ENCODE measurements at places on chromosomes 12 and 14.
A peak's percentile ranks its signal among the peaks of the same experiment; 100 is the strongest.

DNA sequence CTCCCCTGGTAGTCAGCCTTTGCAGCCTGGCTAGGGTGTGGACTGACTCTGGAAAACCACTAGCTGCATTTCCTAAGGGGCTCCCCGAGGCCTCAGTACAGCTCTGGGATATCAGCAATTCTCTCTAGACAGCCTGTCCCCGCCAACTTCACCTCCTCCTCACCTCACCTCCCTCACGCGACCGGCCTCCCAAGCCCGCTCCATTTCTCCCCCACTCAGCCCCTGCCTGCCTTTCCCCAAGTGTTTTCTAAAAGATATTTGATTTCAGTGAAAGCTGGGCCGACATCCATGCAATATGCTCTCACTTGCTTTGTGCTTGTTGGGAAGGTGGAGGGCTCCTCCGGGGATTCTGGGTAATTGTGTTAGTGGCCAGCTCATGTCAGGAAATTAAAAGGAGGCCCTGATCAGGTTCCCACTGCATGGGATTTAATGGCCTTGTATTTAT lies 91.8 kb downstream of the ESRRB start:
- no peak for ATAC-seq

DNA sequence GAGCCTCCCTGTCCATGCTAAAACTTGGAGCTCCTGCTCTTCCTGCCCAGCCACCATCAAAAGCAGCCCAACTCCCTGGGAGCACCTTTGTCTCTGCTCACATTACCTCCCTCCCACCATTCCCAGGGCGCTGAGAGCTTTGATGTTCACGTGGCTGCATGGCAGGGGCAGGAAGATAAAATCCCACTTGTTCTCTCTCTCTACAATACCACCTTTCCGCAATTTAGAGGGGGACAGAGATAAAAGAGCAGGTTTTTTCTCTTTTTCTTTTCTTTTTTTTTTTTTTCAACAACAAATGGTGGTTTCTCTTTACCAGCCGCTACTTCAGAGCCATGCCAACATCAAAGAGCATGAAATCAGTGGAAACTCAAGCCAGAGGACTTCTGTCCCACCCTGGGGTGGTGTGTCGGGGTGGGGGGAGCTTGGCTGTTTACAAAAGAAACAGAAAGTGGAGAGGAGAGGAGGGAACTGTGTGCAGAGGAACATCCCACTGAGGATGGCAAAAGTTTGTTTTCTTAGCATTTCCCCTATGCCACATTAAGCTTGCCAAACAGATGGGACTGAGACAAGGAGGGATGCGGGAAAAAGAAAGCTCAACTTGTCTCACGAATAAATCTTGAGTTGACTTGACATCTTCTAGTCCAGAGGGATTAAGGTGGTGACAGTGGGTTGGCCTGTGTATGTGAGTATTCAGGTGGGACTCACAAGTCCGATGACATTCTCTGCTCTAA lies 103.7 kb upstream of the NUDT4 start:
- ATAC-seq: no peak

GRCh38 chr12:127145929-127146789 lies 1120.8 kb upstream of the TMEM132C start:
- peak; percentile 93 for ATAC-seq

- ATAC-seq: no peak
Observed at GRCh38 chr12:66587912-66588311, 91.0 kb downstream of the GRIP1 start.

- no peak for ATAC-seq
Observed at GRCh38 chr12:69835081-69835480, 10.1 kb downstream of the MYRFL start.
